ENCODE measurements at places on chromosomes 7 and 10.

DNA sequence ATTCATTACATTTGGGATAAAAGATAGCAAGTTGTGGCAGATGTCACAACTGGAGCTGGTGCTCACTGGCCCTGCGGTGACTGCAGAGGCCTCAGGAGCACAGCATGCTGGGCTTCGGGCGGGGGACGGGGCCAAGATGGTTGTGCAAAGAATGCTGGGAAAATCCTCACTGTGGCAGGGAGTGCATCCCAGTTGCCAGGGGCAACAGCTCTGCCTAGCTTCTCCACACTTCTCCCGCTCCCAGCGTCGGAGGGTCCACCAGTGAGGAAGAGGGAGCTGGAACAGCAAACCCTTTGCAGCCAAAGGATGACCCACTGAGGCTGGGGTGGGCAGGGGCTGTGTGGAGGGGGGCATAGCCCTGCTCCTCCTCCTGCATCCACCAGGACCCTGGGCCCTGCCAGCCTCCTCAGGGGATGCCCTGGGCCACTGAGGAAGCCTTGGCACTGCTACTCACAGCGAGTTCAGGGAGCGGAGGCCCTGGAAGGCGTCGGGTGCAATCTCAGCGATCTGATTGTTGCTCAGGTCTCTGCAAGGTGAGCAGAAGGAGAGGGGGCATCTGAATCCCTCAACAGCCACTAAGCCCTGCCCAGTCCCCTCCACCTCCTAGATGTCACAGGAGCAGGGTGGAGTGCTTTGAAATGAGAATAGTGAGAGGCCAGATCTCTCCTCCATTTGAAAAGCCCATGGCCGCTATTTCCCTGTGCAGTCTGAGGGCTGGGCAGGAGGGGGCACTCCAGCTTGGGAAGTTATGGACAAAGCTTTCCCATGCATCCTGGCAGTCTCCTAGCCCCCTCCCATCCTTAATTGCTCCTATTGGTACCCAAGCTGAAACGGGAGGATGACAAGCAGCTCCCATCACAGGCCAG, 126.5 kb downstream of the SLIT1 start:
- DNase-seq = no peak

DNA sequence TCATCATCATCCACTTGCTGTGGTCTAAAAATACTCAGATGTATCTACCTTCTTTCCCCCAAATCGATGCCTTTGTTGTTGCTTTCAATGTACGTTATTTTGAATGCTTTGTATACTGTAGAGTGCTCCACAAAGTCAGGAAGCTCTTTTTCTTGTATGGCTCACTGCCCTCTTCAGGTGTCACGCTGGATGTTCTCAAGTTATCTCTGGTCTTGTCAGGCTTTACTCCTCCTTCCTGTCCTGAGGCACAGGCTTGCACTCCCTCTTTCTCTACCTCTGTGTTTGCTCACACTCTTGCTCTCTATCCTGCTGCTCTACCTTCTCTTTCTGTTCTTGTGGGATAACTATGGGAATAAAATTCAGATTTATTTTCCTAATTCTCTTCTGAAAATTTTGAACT, 381.3 kb downstream of the NRG3 start:
- no peak for DNase-seq

DNA sequence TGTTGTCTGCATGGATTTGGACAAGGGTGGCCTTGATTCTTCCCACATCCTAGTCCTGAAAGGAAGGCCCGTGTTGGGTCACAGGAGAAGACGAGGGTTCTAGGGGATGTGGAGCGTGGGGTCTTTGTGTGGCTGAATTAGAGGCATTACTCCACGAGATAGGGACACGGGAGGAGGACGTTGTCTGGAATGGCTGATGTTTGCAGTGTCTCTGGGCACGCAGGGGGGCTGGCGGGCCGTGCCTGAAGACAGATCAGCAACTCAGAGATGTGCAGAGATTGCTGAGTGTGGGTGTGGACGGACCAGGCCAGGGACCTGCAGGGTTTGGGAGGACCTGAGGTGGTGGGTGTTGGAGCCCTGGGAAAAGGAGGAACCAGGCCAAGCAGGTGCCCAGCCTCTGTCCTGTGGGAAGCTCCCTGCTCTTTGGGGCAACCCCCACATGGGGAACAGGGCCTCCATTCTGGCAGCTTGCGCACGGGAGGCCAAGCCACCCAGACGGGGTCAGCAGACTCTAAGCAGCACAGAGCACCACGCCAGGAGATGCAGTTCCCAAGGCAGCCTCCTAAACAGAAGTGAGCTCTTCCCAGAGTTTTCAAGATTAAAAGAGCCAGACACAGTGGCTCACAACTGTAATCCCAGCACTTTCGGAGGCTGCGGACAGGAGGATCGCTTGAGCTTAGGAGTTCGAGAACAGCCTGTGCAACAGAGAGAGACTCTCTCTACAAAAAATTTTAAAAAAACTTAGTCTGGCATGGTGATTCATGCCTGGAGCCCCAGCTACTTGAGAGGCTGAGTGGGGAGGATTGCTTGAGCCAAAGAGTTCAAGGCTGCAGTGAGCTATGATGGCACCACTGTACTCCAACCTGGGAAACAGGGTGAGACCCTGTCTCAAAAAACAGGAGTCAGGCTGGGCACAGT, 71.0 kb upstream of the GTF2I start:
- no peak for DNase-seq

- no peak for DNase-seq
Observed at GRCh38 chr7:149886018-149886415, 12.2 kb downstream of the ATP6V0E2 start.

GRCh38 chr7:44853391-44853790, 5.5 kb upstream of the H2AZ2 start:
- DNase-seq = no peak

GRCh38 chr10:111475720-111476119, 398.9 kb downstream of the ADRA2A start:
- no peak for DNase-seq

- no peak for DNase-seq
Observed at GRCh38 chr7:131359136-131359776, 31.6 kb downstream of the MKLN1 start.

- DNase-seq = no peak
Observed at GRCh38 chr10:71589617-71590551, 129.7 kb downstream of the C10orf105 start.

DNA sequence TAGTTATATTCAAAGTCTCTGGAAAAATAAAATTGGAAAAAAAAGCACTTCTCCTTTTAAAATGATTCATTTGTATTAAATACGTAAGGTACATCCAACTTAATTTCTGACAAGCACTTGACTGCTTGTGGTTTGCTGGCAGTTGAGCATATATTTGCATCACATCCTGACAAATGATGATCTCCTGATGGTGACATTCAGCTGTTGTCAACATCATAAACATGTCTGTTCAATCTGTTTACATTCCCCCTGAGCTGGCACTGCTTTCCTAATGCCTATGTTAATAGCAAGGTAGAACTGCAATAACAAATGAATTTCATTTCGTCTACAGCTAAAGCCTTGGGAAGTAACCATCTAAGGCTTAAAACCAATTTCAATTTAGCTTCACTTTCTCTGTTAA, 24.4 kb downstream of the TSPAN12 start:
- no peak for DNase-seq

DNA sequence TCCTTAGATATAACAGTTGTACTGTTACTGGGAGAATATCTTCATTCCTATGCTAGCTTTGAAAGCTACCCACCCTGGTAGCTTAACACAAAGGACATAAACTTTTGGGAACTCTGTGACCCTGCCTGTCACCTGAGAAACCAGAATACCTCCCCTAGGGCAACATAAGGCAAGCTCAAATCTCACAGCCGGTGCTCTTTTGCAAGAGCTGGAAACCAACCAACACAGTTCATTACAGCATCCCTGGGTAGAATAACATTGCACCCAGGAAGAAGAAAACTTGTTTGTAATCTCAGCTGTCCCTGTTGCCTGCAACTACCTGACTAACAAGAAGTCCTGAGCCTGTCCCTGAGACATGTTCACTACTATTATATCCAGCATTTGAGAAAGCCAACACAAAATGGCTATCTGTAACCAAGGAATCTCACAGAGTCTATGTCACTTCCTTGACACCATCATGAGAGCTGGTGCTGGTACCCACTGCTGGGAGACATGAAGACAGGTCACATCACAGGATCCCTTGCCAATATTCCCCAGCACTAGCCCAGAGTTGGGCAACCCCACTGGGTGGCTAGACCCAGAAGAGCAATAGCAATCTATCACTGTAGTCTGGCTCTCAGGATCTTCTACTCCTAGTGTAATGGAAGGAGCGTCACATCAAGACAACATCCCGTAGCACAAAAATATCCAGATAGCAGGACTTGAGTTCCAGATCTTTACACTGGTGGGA, 31.3 kb downstream of the AKR1C3 start:
- no peak for DNase-seq

DNA sequence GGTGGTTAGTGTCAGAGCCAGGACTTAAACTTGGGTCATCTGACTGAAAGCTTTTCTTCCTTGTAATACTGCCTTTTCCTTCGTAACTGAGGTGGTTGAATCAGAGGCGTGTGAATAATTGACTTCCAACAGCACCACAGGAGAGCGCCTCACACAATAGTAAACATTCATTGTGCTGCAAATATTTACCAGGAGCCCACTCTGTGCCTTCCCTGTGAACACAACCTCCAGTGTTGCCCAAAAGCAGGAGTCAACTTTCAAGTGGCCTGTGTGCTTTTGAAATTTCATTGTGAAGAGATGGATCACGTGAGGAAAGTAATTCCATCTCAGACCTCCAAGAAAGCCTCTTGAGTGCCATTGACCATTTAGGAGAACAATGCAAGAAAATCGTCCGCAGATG, 60.2 kb downstream of the ADRA2A start:
- DNase-seq = no peak

DNA sequence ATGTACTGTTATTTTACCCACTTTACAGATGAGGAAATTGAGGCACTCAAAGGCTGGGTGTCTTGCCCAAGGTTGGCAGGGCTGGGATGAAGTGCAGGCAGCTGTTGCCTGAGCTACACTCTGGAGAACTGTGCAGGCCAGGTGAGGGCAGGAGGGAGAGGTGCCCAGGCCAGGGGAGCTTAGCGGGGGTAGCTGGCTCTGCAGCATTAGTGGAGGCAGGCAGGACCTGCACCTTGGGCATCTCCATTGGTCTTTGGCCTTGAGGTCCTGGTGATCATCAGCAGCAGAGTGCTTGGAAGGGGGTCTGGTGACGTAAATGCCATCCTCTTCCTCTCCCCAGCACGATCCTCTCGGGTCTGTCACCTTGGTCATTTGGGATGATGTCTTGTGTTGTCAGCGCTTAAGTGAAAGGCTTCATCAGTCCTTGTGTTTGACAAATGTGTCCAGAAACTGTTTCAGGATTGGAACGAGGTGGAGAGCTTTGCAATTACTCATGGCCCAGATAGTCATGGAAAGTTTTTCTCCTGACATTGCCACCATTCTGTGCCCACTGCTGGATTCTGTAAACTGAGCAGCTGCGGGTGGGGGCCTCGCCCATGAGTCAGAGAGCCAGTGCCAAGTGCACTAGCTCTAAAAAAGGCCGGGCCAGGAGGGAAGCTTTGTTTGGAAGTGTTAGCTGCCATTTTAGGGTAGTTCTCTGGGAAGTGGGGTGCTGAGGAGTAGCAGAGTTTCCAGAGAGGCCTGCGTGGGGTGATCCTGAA, 47.6 kb downstream of the TSPAN15 start:
- no peak for DNase-seq

- DNase-seq = no peak
Observed at GRCh38 chr10:49803988-49804387, 41.9 kb upstream of the OGDHL start.

GRCh38 chr10:58757352-58758065, 244.8 kb downstream of the BICC1 start:
- DNase-seq = no peak

- no peak for DNase-seq
Observed at GRCh38 chr7:50349963-50350944, 45.7 kb downstream of the IKZF1 start.

GRCh38 chr7:68783684-68784083, 814.6 kb upstream of the AUTS2 start:
- DNase-seq = no peak

GRCh38 chr7:114922026-114922651, at the start of gene MDFIC:
TSS of gene MDFIC (plus strand) at chr7:114922094. CDS start at chr7:114923034, 940 bp downstream.
- DNase-seq = no peak

GRCh38 chr7:20408467-20408826, 77.7 kb downstream of the ITGB8 start:
- DNase-seq = peak; percentile 48
